Caco-2 (cell line): ENCODE measurements at places on chromosomes 5 and 9.

DNA sequence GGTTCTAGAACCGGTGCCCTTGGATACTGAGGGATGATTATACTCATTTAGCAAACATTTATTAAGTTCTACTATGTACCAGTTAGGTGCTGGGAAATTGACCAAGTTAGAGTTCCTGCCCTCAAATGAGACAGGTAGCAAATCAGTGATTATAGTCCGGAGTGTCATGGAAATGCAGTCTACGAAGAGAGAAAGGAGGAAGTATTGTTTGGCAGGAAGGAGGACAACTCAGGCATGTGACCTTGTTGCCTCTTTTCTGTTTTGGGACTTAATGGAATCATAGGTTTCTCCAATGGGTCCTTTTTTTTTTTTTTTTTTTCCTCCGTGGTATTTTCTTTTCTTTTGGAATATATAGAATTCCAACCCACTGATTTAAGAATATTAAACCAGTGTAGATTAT, 28.0 kb downstream of the OSTF1 start:
- no peak for DNase-seq

- no peak for DNase-seq
These were observed 5.1 kb upstream of the CAST start for GRCh38 chr5:96657068-96657467.

DNA sequence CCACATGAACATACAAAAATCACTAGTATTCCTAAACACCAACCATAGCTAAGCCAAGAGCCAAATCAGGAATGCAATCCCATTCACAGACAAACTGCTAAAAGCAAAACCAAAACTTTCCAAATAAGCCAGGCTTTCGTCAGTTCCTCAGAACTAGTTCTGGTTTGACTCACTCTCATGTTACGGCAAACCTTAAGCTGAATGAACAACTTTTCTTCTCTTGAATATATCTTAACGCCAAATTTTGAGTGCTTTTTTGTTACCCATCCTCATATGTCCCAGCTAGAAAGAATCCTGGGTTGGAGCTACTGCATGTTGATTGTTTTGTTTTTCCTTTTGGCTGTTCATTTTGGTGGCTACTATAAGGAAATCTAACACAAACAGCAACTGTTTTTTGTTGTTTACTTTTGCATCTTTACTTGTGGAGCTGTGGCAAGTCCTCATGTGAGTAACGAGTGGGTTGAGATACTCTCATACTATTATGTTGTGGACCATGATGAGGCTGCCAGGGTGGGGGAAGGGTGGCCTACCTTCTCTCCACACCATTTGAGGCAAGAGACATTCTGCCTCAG, at the start of gene PDCD1LG2:
Gene PDCD1LG2, plus strand, starts transcription at position 172 of the 572 bp plus-strand sequence. CDS start 12,016 bp downstream, outside the sequence.
- DNase-seq = no peak

DNA sequence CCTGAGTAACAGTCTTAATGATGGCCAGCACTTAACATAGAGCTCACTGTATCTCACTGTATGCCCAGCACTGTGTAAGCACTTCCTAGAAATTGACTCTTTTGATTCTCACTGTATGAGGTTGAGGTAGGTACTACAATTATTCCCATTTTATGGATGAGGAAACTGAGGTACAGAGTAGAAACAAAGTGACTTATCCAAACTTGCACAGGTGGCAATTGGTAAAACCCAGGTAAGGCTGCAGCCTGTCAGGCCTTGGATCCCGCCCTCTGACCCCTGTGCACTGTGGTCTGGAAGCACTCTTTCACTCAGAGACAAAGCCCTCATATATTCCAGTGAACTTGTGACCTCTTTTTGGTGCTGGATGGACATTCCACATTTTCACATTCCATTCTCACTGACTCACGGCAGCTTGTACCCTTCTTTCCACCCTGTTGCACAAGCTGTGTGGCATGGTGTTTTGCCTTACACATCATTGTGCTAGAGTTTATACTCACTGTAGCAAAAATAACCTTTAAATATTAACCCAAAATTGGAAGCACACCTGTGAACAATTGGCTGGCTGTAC, 21.7 kb downstream of the ANKRD55 start:
- peak; percentile 86 for DNase-seq

GRCh38 chr9:89880161-89880560, 275.3 kb downstream of the GADD45G start:
- DNase-seq = no peak

DNA sequence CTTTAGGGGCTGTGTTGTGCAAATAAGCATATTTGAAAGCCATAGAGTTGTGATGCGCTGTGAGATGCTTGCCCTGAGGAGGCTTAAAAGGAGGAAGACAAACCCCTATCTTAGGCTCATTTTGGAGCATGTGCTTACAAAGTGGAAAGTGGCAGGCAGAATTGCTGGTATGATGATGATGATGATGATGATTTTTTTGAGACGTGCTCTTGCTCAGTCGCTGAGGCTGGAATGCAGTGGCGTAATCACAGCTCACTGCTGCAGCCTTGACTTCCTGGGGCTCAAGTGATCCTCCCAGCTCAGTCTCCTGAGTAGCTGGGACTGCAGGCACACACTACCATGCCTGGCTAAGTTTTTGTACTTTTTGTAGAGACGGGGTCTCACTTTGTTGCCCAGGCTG, 1.7 kb downstream of the CNOT8 start:
- no peak for DNase-seq
